ENCODE measurements at places on chromosomes 5 and 9.

DNA sequence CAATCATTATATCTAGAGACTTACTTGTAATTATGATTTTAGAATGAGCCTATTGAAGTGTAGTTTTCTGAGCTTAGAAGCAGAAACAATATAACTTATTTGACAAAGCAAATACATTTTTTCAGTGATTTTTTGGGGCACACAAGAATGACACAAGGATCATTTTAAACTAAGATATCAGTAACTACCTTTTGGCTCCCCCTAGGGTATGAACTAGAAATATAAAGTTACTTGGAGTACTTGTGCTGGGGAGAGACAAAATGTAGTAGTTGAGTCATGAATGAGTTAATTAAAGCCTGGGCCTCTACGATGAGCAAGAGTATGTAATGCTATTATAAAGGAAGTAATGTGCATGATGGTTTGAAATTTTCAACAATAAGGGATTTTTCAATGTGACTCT is 1244.1 kb upstream of the ACO1 start:
- no peak for DNase-seq

DNA sequence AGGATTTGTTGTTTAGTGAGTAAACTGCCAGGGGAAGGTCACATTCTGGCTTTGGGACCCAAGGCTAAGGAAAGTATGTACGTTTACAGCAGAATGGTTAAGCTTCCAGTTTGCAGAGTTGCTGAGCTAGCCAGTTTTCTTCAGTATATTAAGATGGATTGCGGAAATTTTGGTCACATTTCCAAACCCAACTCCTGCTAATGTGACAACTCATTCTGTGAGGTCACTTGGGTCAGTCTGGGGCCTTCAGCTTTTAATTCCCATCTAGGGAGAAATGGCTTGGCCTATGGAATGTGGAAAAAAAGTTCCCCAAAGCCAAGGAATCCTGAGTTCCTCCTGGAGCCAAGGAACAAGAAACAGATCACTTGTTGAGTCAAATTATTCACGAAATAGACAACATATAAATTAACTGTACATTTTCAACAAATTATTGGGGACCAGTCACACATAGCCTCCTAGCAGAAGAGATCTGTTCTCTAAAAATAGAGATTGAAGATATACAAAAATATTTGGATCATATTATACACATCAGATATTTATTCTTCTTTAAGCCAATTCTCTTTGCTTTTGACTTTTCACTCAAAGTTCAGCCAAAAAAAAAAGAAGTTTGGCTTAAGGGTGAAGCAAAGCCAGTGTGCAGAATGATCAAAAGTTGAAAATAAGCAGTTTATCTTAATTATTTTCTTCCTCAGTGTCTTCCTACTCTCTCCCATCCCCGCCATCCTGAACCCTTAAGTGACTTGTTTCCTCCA is 8.8 kb downstream of the KCNV2 start:
- DNase-seq = no peak

DNA sequence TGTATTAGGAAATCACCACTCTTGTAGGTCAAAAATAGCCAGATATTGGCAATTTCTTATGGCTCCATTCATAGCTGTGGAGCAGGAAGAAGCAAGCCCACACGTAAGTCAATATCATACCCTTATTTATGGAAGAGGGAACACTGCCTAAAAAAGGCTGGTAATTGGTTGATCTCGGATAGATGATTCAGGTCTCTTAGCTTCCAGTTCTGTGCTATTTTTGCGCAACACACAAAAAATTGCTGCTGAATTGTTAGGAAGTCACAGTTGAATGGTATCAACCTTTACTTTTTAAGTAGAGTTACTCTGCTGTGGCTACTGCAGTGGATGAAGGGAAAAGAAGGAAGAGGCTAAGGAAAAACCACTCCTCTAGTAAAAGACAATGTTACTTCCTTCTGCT is 168.8 kb downstream of the ARHGAP26 start:
- no peak for DNase-seq

GRCh38 chr9:79735023-79735779 is 163.4 kb downstream of the TLE4 start:
- no peak for DNase-seq

GRCh38 chr5:2190549-2190948 is 307.8 kb upstream of the IRX4 start:
- no peak for DNase-seq

DNA sequence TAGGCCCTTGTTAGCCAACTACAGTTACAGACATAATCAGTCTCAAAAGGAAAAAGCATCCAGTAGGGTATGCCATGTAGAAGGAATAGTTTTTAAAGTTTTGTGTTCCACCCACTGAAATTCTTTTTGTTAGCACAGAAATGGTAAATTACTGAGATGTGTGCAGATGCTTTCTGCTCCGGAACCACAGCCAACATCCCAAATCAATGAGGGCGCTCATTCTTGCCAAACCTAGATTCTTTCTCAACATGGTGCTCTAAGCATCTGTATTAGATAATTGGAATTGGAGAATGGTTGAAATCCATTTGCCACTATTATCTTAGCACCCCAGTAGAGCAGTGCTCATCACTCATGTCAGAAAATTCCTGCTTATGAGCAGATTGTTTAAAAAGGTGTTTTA is 127.8 kb downstream of the SEC61B start:
- no peak for DNase-seq

DNA sequence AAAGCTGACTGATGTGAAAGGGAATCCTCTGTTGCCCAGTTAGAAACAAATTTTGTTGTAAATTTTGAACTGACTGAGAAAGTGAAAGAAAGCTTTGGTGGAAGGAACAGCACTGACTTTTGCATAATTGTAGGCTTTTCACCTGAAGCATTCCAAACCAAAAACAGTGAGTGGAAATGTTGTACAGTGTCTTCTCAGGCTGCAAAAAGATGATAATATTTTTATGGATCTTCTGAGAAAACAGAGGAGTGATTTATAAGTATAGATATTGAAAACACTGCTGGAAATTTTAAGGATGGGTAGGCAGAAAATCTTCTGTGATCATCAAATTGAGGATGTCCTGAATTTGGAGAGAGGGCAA is 40.0 kb downstream of the LURAP1L start:
- no peak for DNase-seq

DNA sequence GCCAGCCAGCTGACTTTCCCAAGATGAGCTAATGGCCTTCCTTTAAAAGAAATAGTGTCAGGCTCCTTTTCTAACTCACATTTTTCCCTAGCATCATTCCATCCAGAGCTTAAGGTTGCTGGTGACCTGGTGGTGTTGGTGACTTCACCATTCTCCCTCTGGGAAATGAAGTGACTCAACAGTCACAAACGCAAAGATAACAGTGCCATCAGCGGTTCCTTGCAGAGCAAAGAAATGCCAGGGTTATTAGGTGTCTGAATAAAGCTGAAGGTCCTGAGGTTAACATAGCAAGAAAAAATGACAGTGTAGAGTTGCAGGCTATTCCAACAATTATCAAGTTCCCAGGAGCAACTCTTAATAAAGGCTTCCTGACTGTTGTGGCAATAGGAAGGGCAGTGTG is 111.8 kb upstream of the SLC44A1 start:
- no peak for DNase-seq

DNA sequence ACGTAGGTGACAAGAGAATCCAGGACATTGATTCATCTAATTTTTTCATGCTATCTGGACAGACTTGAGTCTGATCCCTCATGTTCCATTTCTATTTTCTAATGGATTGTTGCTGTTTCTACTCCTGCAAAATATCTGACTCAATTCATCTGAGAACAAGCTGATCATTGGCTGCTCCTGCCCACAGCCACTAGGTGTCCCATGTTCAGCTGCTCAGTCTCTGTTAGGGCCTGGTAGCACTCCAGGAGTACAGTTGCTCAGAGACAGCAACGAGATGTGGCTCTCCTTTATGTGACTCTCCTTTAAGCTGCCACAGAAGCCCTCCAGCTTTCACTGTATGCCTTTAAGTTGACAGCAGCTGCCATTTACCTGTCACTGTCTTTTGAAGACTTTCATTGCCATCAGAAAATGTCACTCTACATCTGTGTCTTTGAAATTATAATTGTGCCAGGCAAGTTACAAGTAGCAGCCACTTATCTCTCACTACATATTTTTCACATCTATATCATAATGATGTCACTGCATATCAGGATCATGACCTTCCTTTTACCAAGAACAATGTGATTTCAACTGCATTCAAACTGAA is 1944.2 kb upstream of the NUDT12 start:
- DNase-seq = no peak

DNA sequence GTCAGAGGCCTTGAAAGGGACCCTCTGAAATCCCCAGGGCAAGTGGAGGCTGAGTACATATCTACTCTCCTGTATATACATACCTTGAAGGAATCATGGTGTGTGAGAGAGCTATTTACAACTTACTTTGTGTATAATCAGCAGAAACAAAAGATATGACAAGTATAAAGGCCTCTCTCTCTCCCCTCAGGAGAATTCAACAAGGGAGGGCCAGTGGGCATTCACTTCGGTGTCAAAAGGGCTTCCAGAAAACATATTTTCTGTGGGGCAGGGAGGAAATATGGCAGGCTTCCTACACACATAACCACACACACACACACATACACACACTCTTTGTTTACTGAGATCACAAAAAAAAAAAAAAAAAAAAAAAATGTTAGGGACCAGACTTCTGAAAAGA is 181.7 kb downstream of the BNC2 start:
- DNase-seq = no peak

DNA sequence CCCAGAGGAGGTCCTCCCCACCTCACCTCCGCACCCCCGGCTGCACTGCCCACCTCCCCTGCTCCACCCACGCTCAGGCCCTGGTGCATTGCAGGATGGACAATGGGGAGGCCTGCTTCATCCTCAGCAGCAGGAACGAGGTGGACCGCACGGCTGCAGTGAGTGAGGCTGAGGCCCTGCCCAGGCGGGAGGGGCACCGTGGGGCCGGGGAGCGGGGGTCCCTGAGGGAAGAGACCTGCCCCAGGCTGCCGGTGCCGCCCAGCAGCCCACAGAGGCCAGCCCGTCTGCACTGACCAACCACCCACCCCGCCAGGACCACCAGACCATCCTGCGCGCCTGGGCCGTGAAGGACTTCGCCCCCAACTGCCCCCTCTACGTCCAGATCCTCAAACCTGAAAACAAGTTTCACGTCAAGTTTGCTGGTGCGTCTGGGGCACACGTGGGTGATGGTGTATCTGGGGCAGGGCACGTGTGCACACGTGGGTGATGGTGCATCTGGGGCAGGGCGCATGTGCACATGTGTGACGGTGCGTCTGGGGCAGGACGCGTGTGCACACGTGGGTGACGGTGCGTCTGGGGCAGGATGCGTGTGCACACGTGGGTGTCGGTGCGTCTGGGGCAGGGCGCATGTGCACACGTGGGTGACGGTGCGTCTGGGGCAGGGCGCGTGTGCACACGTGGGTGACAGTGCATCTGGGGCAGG is 66.7 kb downstream of the KCNT1 start:
- no peak for DNase-seq

- no peak for DNase-seq
Measured at GRCh38 chr9:14011799-14012560, 302.0 kb downstream of the NFIB start.

DNA sequence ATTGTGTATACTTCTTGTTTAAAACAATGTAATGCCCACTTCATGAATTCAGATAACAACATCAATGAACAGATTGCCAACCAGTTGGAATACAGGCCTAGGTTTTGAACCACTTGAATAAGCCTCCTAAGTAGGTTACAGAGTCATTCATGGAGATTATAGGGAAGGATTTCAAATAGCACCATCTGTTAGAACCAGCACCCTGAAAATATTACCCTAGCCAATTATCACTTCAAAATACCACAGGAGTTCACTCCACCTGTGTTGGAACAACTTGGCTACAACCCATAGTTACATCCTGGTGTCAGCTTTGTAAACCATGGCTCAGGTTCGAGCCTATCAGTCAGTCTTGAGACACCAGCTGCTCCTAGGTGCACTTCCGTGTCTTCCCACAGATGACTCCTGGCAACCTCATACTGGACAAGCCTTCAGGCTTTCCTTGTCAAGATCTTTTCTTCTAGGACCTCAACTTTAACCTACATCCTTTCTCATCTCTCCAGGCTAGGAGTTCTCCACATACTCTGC is 350.0 kb downstream of the DEPDC1B start:
- DNase-seq = no peak

DNA sequence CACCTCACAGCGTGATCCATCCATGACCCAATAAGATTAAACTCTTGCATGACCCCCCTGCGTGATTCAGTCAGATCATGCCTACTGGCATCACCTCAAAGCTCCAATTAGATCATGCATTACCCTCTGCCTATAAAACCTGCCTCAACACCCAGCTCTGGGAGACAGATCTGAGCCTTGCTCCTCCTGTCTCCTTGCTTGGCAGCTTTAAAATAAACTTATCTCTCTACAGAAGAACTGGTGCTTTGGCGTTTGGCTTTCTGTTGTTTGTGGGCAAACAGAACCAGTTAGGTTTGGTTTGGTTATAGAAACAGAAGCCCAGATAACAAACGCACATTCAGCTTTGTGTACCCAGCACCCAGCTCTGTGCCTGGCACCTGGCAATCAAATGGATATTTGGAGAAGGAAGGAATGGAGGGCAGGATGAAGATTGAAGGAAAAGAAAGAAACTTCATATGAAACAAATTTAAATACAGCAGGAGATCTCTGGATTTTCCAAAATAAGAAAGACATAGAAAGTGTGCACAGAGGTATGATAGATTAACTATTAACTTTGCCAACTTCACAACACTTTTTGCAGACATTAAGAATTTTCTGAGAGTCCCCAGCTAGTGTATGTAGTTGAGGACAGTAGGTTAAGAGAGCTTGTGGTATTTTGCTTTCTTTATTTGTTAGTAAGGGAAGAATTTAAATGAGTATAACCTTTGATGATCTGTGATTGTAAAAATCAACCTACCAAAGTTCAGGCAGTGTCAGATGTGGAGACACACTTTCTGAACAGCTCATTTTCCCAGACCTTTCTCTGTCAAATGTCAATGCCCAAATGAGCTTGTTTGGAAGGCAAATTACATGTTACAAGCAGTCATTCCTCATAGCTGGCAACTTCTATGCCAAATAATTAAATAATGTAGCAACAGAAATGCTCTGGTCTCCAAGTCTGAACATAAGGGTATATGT is 102.1 kb upstream of the ASTN2 start:
- no peak for DNase-seq

DNA sequence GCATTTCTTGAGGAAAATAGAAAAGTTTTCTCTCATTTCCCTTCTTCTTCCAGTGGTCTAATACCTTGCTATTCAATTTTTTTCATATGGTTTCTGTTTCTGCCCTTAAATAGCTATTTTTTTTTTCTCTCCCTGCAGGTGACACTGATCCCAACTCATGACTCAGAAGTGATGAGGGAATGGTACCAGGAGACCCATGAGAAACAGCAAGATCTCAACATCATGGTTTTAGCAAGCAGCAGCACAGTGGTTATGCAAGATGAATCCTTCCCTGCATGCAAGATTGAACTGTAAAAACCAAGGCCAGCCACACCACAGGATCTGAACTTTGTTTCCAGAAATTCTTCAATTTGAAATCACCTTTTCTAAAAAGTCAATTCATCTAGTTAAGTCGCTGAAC is 97.7 kb downstream of the MAP1B start:
- no peak for DNase-seq

Data from stimulated activated CD4-positive, alpha-beta T cell treated with anti-CD3 and anti-CD28 coated beads, Interleukin-12 subunit alpha, Interleukin-12 subunit beta, amount 100 ng/mL, for 48 hours (primary cell).